ENCODE measurements at places on chromosomes 12 and 14. TPM values are rescaled to one million over a fixed set of nuclear protein-coding genes. Genes with fewer than 3 reads are reported as not detected.
A peak's percentile ranks its signal among the peaks of the same experiment; 100 is the strongest.

DNA sequence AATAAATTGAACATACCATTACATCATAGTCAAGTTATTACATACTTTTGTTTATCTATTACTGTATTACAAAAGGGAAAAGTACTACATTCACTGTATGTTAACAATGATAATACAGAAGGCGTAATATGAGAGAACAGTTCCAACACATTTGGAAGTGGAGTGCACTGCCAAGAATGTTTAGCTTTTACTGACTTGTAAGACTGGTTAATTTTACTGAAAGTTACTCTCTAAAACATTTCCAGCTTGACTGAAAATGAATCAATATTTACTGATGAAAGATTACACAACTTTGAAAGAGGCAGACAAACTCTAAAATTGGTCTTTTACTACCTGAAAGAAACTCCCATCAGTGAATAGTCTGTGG lies 728.5 kb downstream of the FSCB start:
- H3K27me3 ChIP-seq: peaks cover 1% of the 10 kb centered on the region
- no peak overlapping the region for H3K27ac ChIP-seq
- no peak overlapping the region for H3K4me3 ChIP-seq
- H3K4me1 ChIP-seq: peaks cover 3% of the 10 kb centered on the region

- H3K4me1 ChIP-seq: peaks cover 15% of the 10 kb centered on the region
- peaks cover 24% of the 10 kb centered on the region for H3K27me3 ChIP-seq
- H3K36me3 ChIP-seq: no peaks in the 10 kb centered on the region
Measured at GRCh38 chr14:102249041-102249440, 55.9 kb downstream of the MOK start.

- no peaks in the 10 kb centered on the region for H3K4me1 ChIP-seq
- no peak overlapping the region for H3K27ac ChIP-seq
- DNase-seq: peak; percentile 67
- H3K36me3 ChIP-seq: no peaks in the 10 kb centered on the region
Measured at GRCh38 chr14:73457041-73457923, 1.1 kb downstream of the NUMB start.

- no peaks in the 10 kb centered on the region for H3K27me3 ChIP-seq
- no peak overlapping the region for H3K27ac ChIP-seq
- peaks cover under 1% of the 10 kb centered on the region for H3K36me3 ChIP-seq
- no peaks in the 10 kb centered on the region for H3K4me1 ChIP-seq
Measured at GRCh38 chr14:89214221-89214965, 202.6 kb downstream of the FOXN3 start.

GRCh38 chr12:68761442-68761812 lies 15.5 kb downstream of the SLC35E3 start:
- H3K4me1 ChIP-seq: no peaks in the 10 kb centered on the region
- no peak overlapping the region for H3K27ac ChIP-seq
- no peaks in the 10 kb centered on the region for H3K36me3 ChIP-seq
- H3K27me3 ChIP-seq: no peaks in the 10 kb centered on the region
- no peak overlapping the region for H3K4me3 ChIP-seq

DNA sequence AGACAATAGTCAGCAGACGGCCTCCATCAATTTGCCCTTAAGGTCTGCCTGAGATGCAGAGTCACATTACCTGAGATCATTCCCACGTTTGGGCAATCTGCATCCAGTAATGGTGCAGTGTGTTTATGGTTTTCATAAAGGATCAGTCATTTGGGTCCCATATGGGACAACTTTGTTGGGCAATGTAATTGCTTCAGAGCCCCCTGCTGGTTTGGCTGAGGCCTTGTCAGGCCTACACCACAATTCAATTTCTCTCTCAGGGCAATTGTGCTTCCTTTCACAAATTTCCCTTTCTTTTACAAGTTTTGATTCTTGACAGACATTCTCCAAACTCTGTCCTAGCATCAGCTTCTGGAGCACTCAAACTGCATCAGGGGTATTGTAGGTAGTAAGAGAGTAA lies 191.2 kb upstream of the SSTR1 start:
- H3K4me3 ChIP-seq: no peak overlapping the region
- DNase-seq: no peak
- H3K27me3 ChIP-seq: no peaks in the 10 kb centered on the region
- H3K27ac ChIP-seq: no peak overlapping the region

GRCh38 chr14:24113379-24113800 lies 1.2 kb upstream of the DCAF11 start:
- H3K27me3 ChIP-seq: no peaks in the 10 kb centered on the region
- DNase-seq: no peak
- peak overlapping the region; percentile 73 for H3K4me3 ChIP-seq
- no peaks in the 10 kb centered on the region for H3K4me1 ChIP-seq
- H3K36me3 ChIP-seq: peaks cover 5% of the 10 kb centered on the region
- no peak overlapping the region for H3K27ac ChIP-seq

DNA sequence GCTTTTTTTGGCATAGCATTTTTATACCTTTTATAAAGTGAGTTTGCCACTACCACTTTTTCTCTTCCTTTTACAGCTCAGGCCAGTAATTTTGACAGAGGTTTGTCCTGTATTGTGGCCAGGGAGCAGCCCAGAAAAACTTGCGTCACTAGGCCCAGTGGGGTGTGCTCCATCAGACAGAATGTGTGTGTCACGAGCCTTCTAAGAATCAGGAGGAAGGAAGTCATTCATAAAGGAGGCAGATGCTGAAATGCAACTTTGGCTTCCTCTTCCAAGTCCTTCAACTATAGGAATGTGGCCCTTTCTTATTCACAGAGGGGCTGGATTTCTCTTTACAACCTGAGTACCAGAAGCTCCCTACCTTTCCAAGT lies 10.1 kb upstream of the RAB35 start:
- peaks cover 37% of the 10 kb centered on the region for H3K36me3 ChIP-seq
- no peak overlapping the region for H3K27ac ChIP-seq
- H3K4me3 ChIP-seq: no peak overlapping the region
- H3K27me3 ChIP-seq: no peaks in the 10 kb centered on the region
- no peak for DNase-seq

DNA sequence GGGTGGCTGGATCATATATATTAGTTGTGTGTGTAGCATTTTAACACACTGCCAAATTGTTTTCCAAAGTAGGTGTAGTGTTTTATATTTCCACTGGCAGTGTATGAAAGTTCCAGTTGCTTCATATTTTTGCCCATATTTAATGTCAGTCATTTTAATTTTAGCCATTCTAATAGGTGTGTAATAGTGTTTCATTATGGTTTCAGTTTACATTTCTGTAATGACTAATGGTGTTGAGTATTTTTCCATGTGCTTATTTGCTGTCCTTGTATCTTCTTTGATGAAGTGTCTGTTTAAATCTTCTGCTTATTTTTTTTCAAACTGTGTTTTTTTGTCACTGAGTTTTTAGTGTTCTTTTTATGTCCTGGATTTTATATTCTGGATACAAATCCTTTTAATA lies 8.7 kb downstream of the TBC1D15 start:
- no peaks in the 10 kb centered on the region for H3K4me1 ChIP-seq
- H3K36me3 ChIP-seq: no peaks in the 10 kb centered on the region
- H3K27me3 ChIP-seq: no peaks in the 10 kb centered on the region
- no peak overlapping the region for H3K4me3 ChIP-seq
- DNase-seq: no peak

GRCh38 chr12:94254270-94254669 lies 105.9 kb downstream of the PLXNC1 start:
- peaks cover 2% of the 10 kb centered on the region for H3K4me1 ChIP-seq
- H3K27ac ChIP-seq: no peak overlapping the region
- no peak for DNase-seq
- H3K36me3 ChIP-seq: no peaks in the 10 kb centered on the region

DNA sequence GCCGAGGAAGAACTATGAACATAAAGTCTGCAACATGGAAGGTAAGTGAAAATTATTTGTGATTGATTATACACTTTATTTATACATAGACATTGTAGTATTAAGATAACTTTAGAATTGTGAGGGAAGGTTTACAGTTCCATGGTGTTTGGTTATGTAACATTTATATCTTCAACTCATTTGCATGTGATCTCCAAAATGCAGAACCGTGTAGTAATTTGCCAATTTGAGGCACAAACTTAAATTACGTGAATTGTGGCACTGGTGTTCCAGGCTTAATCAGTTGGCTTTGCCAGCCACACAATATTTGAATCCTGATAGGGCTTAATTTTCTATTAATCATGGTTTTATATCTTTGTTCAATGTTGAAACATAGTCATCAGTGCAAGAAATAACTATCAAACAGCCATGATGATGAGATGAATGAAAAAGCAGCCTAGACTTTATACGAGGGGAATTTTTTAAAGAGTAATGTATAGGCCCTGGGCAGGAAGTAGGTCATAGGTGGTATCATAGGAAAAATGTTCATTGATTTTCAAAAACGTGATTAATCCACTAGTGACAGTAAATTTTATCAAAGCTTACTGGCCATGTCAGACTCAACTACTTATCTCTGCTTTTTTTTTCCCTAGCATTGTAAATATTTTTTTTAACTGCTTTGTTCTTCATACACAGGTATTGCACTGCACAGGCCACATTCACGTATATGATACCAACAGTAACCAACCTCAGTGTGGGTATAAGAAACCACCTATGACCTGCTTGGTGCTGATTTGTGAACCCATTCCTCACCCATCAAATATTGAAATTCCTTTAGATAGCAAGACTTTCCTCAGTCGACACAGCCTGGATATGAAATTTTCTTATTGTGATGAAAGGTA lies 31.7 kb downstream of the HIF1A start:
- H3K27ac ChIP-seq: no peak overlapping the region
- no peak overlapping the region for H3K4me3 ChIP-seq
- H3K27me3 ChIP-seq: no peaks in the 10 kb centered on the region

The CEP83 gene
- 25.8 TPM for total RNA-seq

The OVCH1 gene
- total RNA-seq: 0.07 TPM

The FCF1 gene
- total RNA-seq: 84.3 TPM

The DDIT3 gene
- total RNA-seq: 4.9 TPM

The B4GALNT3 gene
- total RNA-seq: 20.3 TPM

Data from H1 (cell line).